ENCODE measurements at places on chromosomes 6 and 20.
A peak's percentile ranks its signal among the peaks of the same experiment; 100 is the strongest.

GRCh38 chr6:22083119-22083518, 213.7 kb downstream of the PRL start:
- no peak for DNase-seq

DNA sequence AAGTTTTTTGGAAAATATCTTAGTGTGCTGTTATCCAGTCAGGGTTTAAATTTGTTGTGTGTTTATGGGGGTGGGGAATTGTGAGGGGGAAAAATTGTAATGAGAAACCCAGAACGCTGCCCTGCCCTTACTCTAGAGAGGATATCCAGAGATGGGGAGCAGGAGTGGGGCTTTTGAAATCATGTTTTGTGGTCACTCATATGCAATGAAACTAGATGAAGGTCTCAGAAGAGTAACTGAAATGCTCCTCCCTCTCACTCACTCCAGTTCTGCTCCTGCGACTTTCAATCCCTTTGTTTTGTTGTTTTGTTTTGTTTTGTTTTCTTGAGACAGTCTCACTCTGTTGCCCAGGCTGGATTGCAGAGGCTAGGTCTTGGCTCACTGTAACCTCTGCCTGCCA, 100.0 kb downstream of the CRYBG1 start:
- no peak for DNase-seq

- DNase-seq = no peak
These were observed 1260.8 kb upstream of the GJE1 start for GRCh38 chr6:140871911-140872310.

GRCh38 chr20:21505810-21506530, 7.9 kb downstream of the NKX2-2 start:
- DNase-seq = peak; percentile 67

- DNase-seq = peak; percentile 55
These were observed 332.6 kb downstream of the ADGRB3 start for GRCh38 chr6:68967549-68968300.

- no peak for DNase-seq
These were observed 169.9 kb upstream of the HDDC2 start for GRCh38 chr6:125471667-125472066.

- DNase-seq = peak; percentile 29
These were observed 1.6 kb downstream of the TNFRSF6B start for GRCh38 chr20:63697868-63698545.

DNA sequence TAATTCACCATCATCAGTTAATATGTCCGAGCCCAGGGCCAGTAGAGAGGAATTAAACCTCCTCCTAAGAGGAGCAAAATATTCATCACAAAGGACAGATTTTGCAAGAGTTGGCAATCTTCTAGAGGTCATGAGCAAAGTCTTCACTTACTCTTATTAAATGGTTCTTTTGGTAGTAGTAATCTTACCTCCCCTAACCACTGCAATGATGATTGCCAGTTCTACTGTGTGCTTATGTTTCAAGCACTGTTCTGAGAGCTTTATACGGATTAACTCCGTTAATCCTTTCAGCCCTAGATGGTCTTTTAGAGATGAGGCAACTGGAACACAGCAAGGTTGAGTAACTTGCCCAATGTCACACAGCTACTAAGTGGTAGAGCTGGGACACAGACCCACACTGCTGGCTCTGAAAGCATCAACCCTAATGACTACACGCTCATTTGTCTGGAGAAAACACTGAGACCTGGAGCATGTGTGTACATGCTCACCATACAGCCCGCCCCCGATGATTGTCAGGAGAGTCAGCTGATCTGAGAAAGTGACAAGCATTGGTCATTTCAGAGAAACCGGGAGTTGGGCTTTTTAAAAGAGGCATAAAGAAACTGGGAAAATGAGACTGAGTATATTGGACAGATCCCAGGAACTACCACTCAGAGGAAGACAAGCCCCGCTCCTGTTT, 276.0 kb downstream of the NRN1 start:
- no peak for DNase-seq

DNA sequence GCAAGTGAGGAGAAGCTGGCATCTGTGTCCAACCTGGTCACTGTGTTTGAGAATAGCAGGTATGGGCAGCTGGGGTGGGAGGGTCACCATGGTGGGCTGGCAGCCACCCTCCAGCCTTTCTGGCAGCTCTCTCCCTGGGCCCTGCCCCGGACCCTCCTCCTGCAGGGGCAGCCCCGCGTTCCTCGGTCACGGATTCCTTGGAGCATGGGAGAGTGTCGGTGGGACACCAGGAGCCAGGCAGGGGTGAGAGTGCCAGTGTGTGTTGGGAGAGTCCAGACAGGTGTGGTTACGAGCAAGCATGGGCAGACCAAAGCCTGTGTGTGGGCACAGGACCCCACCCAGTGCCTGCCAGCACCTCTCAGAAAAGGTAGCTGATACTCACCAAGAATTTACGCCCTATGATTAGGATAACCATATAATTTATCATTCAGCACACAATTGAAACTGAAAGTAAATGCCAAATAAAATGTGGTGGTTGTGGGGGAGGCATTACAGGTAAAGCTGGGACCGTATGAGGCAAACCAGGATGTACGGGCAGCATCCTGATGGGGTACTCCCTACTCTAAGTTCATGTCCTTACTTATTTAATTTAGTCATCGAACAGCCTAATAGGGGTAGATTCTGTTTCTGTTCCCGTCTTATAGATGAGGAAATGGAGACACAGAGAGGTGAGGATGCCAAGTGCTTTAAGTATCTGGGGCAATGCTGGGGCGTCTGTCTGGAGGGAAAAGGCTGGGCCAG, 542 bp downstream of the FGD2 start:
- DNase-seq = no peak

- no peak for DNase-seq
These were observed 401.0 kb downstream of the PAX1 start for GRCh38 chr20:22106308-22106938.

DNA sequence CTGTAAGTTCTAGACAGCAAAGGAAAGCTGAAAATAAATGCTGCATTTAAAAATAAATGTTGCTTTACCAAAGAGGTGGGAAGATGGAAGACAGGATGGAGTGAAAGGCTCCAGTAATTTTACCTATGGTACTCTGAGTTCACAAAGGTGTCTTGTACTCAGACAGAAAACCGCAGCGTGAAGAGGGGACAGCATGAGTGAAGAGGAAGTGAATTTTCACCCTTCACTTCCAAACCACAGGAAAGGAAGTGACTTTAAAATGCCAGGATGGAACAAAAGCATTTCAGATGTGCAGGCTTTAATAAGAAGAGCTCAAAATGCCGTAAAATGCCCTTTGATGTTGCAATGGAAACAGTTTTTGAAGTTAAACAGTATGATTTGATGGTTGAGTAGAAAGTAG, 91.2 kb upstream of the TINAG start:
- DNase-seq = no peak

- no peak for DNase-seq
These were observed 165.2 kb downstream of the HAO1 start for GRCh38 chr20:7775072-7775471.

DNA sequence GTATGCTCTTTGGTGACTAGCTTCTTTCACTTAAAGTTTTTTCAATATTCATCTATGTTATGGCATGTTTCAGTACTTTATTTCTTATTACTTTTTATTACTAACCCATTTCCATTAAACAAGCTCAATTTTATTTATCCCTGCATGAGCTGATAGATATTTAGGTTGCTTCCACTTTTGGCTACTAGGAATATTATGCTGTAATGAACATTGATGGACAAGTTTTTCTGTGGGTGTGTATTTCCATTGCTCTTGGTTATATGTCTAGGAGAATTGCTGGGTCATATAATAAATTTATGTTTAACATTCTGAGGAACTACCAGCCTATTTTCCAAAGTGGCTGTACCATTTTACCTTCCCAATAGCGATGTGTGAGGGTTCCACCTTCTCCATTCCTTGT, 69.9 kb downstream of the ZBTB2 start:
- no peak for DNase-seq

- DNase-seq = no peak
These were observed 90.5 kb downstream of the SAMD3 start for GRCh38 chr6:130132286-130132701.

DNA sequence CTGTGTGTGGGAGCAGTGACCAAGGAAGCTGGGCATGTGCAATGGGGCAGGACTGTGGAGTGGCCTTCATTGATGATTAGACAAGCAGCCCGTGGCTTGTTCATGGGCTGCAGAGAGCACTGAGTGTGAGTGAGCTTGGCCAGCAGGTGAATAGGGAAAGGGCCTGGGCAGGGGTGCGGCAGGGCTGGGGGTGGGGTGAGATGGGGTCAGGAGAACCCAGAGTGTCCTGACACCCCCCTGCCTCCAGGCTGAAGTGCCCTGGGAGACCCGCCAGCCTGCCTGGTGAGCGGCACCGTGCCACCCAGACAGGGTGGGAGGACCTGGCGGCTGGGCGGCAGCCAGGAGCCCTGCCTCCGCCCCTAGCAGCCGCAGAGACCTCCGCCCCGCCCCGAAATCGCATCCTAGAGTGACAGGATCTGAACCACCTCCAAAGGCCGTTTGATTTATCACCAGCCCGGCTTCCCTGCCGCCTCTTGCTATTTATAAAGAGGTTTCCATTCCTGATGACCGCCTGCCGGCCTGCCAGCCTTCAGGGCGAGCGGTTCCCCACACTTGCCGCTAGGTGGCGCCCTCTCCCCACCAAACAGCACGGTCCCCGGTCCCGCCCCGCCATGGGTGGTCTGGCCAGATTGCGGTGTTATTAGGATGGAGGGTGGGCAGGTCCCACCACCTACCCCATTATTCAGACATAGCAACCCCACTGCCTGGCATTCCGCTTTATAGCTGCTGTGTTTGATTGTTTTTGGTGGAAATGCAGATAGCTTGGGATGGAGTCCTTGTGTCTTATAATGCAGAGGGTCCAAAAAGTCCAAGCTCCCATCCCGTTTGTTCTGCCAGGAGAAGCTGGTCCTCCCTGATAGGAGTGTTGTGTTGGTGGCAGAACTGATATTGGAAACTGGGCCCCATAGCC, 3.5 kb downstream of the MYLK2 start:
- DNase-seq = peak; percentile 92

GRCh38 chr6:157428427-157429202, 47.6 kb downstream of the ZDHHC14 start:
- no peak for DNase-seq

- no peak for DNase-seq
These were observed 7.3 kb upstream of the RIMS1 start for GRCh38 chr6:71879016-71879415.

DNA sequence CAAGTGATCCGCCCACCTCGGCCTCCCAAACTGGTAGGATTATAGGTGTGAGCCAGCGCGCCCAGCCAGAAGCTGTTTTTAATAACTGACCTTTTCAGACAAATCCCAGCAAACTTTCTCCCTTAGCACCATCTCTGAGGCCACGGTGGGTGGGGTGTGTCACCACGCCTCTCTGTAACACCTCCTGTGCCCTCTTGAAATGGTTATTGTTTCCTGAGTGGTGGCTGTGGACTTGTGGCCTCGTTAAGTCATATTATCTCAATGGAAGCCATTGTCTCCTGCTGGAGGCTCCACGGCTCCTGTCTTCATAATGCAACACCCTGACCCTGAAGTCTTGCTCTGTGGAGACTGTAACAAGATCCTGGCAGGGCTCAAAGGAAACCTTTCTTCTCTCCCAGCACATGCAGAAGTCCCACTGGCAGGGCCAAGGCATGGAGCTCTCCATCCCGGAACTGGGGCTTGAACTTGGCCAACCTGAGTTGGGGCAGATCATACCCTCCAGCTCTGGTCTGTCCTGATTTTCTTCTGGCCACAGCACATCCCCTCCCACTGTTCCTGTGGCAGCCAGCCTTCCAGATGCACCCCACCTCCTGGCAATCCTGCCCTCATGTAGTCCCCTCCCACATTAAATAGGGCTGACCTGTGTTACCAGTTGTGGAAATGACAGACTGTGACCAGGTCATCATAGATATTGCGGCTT, 81.1 kb downstream of the SNX5 start:
- DNase-seq = no peak

DNA sequence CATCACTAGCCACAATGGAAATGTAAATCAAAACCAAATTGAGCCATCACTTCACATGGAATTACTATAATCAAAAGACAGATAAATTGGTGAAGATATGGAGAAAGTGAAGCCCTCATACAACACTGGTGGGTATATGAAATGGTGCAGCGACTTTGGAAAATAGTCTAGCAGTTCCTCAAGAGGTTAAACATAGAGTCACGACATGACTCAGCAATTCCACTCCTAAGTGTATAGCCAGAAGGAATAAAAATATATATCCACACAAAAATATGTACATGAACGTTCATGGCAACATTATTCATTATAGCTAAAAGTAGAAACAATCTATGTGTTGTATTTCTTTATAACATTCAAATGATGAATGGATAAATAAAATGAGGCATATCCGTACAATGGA, 33.1 kb upstream of the SH3BGRL2 start:
- no peak for DNase-seq

DNA sequence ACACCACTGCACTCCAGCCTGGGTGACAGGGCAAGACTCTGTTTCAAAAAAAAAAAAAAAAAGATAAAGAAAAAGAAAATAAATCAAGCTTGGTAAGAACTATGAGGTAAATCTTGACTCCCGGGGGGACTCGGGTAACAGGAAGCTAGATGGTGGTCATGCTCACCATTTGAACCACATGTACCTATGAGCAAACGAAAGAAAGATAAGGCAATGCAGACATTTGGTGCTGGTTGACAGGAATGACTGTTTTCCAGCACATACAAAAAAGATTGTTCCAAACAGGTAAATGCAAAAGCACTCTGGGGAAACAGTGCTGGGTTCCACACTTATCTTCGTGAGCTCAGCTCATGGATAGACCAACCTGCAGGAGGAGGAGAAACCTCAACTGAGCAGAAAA, 22.8 kb upstream of the PTPN1 start:
- DNase-seq = no peak

GRCh38 chr20:57628047-57628961, 8.1 kb upstream of the ZBP1 start:
- DNase-seq = peak; percentile 49

DNA sequence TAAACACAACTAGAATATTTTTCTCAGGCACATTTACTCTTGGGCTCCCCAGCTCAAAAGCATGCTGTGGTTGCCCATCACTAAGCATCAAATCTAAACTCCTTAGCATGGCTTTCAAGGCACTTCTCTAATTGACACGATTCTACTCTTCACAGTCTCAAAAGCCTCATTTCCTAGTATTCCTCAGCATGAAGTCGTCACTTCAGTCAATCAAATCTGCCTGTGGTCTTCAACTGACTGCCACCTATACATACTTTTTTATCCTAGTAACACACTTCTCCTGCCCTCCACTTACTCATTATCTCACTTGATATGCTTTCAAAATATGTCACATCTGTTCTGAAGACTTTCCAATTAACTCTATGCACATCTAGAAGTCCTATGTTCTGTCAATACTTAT, 110.3 kb downstream of the TBC1D32 start:
- DNase-seq = no peak

DNA sequence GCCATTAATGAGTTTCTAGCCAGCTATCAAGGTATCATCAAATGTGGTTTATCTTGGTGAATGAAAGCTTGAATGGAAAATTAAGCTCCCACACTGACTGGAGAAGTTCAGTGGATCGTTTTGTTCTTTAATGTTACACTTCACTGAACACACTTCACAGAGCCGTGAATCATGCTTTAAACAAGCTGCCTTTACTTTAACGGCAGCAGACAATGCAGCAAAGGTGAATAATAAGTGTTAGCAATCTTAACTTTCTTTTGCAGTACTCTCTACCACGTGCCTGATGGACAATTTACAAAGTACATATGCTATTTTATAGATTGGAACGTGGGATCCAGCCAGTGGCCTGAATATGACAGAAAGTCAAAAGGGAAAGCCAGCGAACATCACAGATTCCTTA, 424.5 kb downstream of the GRIK2 start:
- no peak for DNase-seq

GRCh38 chr6:127341471-127342202, 1.8 kb downstream of the ECHDC1 start:
- DNase-seq = no peak
